Glomerular endothelial cell (primary cell): ENCODE measurements at places on chromosomes 16 and 17.

- DNase-seq = no peak
Observed at GRCh38 chr17:14815079-14815478, 450.0 kb downstream of the PMP22 start.

GRCh38 chr17:70084476-70084875 is 9.5 kb downstream of the KCNJ16 start:
- DNase-seq = no peak

GRCh38 chr16:85872734-85873133 is 26.2 kb upstream of the IRF8 start:
- no peak for DNase-seq

- no peak for DNase-seq
Observed at GRCh38 chr16:30010844-30011713, at the start of gene DOC2A. Gene DOC2A, minus strand, starts transcription at chr16:30011027. Its CDS starts 805 bp downstream, at chr16:30010222.
